ENCODE measurements at places on chromosomes 1 and 21.

DNA sequence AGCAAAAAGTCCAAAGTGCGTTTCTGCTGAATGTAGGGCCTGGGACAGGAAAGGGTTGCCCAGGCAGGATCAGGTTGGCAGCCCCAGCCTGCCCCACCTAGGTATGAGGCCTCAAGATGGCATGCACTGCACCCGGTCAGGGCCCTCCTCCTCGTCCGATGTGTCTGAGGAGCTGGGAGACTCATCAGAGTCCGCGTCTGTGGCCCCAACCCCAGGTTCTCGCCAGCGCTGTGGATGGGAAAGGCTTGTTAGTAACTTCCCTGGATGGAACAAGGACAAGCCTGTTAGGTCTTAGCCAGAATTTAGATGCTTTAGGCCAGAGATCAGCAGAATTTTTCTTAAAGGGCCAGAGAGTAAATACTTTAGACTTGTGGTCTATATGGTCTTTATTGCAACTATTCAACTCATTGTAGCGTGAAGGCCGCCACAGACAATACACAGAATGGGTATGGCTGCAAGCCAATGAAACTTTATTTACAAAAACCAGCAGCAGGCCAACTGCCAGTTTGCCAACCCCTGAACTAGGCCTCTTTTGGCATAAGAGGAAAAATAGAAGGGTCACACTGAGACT lies 12.4 kb downstream of the PEA15 start:
- DNase-seq, result no peak

- DNase-seq, result no peak
Measured at GRCh38 chr1:205925736-205926135, 17.5 kb downstream of the SLC26A9 start.

- DNase-seq, result peak; percentile 89
Measured at GRCh38 chr1:111222308-111223125, 5.0 kb upstream of the CHI3L2 start.

DNA sequence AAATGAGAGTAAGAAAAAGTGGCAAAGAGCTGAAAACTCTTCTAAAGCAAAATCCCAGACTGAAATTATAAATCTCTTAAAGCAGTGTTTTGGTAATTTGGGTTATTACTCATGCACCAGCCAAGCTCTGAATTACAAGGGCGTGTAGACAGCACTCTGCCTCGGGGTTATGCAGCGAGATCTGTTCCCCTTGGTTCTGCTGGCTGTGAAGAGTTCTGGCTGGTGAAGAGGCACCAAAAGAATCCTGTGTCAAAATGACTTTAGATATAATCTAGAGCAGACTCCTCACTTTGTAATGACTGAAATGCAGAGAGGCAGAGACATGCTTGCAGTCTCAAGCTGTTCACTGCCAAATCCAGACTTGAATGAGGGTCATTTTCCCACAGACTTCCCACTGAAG lies 461.8 kb upstream of the CXADR start:
- DNase-seq, result no peak

DNA sequence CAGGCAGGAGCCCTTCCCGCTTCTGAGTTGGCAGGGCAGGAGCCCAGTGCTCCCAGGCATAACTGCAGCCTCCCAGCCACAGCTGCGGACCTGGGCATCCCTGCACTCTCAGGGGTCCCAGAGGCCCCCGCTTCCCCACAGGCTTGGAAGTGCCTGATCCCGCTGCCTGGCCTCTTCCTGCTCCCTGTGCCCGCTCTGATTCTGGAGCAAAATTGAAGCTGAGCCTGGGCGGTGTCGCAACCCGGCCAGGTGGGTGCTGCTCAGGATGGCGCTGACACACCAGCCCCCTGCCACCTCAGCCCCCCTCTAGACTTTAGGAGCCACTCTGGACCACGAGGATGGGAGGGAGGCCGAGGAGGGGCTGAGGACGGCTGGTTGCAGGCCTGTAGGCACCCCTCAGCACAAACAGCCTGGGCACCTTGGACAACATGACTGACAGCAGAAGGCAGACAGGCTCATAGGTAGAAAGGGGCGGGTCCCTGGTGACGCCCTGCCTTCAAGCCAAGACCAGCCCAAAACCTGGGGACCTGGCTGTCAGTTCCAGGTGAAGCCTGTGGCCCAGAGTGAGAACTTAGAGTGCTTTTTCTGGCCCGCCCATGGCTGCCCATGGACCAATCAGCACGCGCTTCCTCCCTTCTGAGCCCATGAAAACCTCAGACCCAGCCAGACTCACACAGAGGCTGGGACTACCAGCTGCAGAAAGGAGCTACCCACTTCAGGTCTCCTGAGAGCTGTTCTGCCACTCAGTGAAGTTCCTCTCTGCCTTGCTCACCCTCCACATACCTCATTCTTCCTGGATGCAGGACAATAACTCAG lies 7.2 kb downstream of the HLCS start:
- no peak for DNase-seq

GRCh38 chr21:27017246-27017645 lies 50.4 kb upstream of the ADAMTS5 start:
- no peak for DNase-seq

DNA sequence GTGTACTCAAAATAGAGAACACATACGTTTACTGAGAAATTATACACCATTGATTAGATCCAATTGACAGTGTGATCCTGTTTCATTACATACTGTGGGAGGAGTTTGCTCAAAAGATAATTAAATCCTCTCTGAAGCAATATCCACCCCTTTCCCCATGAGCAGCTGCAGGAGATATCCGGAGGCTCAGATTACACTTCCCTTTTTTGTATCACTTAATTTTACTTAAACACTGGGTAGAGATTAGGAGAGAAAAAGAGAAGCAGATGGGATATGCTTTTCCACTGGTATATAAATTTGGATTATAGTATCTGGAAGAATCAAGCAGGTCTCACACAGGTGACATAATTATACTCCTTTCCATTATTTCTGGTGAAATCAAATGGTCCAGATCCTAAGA lies 333.3 kb upstream of the ZRANB2 start:
- no peak for DNase-seq

DNA sequence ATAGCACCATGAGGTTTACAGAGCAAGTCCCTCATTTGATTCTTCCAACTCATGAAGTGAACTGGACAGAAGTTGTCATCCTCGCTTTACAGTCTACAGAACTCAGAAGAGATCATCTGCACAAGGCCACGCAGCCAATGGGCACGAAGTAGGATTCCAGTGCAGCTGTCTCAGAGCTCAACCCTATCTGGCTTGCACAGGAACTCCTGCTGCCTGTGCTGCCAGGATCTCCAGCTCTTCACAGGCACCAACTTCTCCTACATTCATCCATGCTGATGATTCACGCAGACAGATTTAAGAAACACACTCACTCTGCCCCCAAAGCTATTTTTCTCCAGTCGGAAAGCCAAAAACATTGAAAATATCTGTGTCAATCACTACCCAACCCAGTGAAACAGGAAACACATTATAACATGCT lies 157.0 kb downstream of the RERE start:
- peak; percentile 29 for DNase-seq

GRCh38 chr1:228088586-228089498 lies 6.3 kb downstream of the ARF1 start:
- DNase-seq, result no peak

DNA sequence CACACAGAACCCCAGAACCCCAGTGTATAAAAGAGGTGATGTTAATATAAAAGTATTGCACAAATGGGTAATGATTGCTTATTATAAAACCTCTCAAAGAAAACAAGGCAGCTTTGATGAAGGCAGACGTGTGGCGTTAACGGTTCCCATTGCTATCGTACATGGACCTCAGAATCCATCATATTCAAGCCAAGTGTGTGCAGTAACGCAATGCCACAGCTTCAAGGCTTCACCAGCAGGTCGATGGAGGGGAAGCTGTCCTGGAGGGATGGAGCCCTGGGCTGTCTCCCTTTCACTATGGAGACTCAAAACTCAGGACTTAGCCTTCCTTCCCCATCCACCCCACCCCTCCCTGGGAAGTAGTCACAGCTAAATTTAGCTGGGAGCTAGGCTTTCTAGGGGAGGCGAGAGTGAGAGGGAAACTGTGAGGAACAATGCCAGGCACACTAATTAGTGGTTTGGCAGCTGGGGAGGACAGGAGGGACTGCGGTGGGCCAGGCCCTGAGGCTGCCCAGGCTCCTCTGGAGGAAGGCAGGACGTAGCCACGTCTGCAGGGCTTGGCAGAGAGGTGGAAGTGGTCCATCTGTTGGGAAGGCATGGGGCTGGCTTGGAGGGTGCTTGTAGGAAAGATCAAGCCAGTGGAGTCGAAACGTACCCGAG lies 121.2 kb downstream of the HMGB4 start:
- DNase-seq, result no peak

DNA sequence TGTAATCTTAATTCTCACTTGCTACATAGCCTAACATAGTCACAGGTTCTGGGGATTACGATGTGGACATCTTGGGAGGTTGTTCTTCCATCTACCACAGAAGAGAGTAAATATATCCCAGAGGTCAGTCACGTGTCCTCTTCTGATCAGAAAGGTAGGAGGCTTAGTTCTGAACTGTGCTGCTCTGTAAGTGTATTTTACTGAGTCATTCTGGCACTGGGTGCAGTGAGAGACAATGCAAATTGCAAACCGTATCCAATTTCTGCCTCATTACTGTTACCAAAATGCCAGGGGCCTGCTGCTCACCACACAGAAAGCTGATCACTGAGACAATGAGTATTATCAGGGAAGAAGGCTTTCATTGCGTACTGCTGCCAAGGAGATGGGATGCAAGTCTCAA lies 104.0 kb downstream of the GABPA start:
- DNase-seq, result no peak

DNA sequence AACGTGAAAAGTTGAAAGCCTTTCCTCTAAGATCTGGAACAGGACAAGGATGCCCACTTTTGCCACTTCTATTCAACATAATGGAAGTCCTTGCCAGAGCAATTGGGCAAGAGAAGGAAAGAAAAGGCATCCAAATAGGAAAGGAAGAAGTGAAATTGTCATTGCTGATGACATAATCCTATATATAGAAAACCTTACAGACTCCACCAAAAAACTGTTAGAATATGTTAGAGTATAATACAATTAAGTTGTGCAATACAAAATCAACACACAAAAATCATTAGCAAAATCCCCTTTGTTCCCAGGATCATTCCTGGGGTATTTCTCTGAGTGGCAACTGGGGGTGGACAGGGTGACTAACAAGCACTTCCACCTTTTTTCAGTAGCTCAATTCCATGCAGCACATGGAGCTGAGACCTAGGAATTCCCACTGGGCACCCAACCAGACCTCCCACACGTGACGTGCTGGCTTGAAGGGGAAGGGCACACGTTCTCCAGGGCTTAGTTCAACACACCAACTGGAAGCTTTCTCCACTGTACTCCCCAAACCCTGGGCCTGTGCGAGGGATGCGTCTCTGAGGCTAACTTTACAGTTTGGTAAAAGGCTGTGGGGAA lies 9.6 kb downstream of the STUM start:
- DNase-seq, result no peak

GRCh38 chr1:55255901-55256300 lies 40.7 kb upstream of the USP24 start:
- no peak for DNase-seq

Data from OCI-LY7 (cell line).